NCI-H1092 treated with DMSO at 0.1 percent for 48 hours (cell line): ENCODE measurements at places on chromosomes 13 and 19.

- DNase-seq, result peak; percentile 86
These were observed 373.0 kb downstream of the FGF14 start for GRCh38 chr13:102028868-102029267.

DNA sequence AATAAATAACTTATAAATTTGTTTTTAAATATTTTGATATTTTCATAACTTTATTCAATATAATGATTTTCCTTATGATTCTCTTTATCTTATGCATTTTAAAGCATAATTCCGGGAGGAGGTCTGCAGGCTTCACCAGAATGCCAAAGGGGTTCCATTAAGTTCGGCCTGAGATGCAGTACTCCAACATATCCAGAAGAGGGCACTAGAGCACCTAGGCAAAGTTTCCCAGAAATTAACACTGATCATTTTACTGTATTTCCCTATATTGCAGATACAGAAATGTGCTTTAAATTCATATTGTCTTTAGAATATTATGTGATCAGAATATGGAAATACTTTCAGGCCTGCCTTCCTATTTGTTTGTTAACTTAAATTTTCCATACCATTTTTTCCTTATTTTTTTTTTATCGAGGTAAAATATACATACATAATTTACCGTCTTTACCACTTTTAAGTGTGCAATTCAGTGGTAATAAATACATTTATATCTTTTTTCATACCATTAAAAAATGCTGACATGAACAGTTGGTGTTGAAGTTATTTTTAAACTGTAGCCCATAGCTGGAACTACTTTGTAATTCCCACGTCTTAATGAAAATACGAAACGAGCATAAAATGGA, 58.9 kb upstream of the TM9SF2 start:
- peak; percentile 78 for DNase-seq

GRCh38 chr19:18230941-18231734, 4.9 kb upstream of the PDE4C start:
- DNase-seq, result no peak

DNA sequence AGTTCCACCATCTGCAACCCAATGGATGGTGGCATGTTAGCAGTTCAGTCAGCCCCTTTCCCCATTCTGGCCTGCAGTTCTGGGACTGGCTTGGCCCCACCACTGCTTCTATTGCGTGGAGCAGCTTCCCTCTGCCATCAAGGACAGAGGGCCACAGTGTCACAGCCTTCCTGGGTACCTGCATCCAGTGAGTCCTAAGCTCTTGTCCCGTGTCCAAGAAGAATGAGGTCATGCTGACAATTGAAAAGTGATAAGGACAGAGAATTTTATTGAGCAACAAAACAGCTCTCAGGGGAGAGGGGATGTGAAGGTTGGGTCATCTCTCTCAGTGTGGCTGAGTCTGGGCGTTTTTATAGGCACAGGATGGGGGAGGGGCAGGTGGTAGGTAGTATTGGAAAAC, 33.5 kb upstream of the SIN3B start:
- DNase-seq, result no peak

GRCh38 chr19:1592755-1593500, at the start of gene MBD3:
TSS of gene MBD3 (minus strand) at chr19:1592865. CDS start at chr19:1592631, 234 bp downstream.
- DNase-seq, result peak; percentile 91

- DNase-seq, result no peak
These were observed 237.0 kb upstream of the TSHZ3 start for GRCh38 chr19:31586282-31586681.

- no peak for DNase-seq
These were observed 12.8 kb downstream of the BLOC1S3 start for GRCh38 chr19:45191375-45191774.

DNA sequence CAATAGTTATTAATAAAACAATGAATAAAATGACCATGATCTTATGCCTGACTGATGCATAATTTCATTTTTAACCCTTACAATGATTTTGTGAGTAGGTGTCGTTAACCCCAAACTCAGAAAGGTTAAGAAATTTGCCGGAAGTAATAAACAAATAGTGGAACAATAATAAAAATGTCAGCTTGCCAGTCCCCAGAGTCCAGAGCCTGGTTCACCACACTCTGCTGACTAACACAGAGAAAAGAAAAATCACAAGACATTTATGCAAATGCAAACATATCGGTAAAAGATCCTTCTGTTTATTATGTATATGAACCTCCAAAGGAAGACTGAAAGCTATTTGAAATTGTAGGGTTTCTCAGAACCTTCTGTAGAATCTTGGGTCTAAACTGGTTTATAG, 563.7 kb downstream of the EFNB2 start:
- no peak for DNase-seq
